ENCODE measurements at places on chromosomes 1 and 21.

GRCh38 chr1:32886004-32886827 is at the start of gene HPCA:
Gene HPCA, plus strand, starts transcription at chr1:32886491. Its CDS starts 2,408 bp downstream, at chr1:32888899.
- no peak for DNase-seq

DNA sequence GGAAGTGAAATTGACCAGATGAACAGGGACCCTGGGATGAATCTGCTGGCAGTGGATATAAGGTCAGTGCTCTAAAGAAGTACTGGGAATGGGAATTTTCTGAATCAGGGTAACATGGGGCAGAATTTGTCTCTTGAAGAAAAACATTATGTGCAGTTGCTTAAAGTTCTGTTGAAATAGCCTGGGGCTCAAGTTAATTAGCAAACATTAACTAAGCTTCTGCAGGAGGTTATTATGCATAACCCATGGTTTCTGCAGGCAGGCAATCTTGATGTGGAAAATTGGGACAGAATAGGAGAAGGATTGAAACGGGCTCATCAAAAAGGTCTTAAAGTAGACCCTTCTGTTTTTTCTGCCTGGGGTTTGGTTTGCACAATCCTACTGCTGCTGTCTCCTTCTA is 14.0 kb downstream of the GSTM5 start:
- DNase-seq = no peak

- no peak for DNase-seq
Measured at GRCh38 chr1:53685272-53686051, 53.5 kb downstream of the GLIS1 start.

GRCh38 chr1:40844079-40844478 is 18.1 kb downstream of the CITED4 start:
- no peak for DNase-seq

- DNase-seq = no peak
Measured at GRCh38 chr1:55333461-55333860, 118.3 kb upstream of the USP24 start.

GRCh38 chr1:81584398-81584797 is 216.3 kb upstream of the ADGRL2 start:
- no peak for DNase-seq

DNA sequence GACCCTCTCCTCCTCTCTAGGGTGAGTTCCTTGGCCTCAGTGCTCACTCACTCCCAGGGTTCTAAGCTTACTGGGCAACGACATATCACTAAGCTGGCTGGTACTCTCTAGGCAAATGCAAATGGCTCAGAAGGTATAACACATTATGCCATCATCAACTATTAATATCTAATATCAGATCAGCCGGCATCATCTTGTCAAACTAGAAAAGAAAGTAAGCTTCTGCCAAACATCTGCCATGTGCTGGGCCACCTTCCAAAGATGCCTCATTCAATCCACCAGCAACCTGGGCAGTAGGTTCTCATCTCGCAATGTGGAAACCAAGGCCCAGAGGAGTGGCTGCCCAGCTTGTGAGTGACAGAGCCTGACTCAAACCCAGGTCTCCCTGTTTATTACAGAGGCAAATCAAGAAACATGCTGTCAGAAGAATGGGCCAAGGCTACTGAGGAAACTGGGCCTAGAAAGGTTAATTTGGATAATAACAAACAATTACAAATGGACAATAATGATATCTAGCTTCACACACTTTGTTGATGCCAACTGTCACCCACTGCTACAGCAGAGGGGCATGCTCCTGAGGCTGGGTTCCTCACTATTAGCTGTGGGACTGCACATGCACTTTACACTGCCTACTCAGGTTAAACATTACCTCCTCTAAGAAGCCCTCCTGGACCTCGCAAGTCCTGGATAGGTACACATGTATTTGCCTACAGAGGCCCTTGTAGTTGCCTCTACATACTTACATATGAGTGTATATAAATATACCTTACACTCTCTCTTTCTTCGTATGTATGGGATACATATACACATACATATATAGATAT is 183.3 kb upstream of the JUN start:
- DNase-seq = peak; percentile 56

GRCh38 chr1:58162952-58163550 is 383.5 kb downstream of the OMA1 start:
- DNase-seq = peak; percentile 11

GRCh38 chr1:5756434-5757186 is 235.6 kb downstream of the NPHP4 start:
- DNase-seq = no peak

DNA sequence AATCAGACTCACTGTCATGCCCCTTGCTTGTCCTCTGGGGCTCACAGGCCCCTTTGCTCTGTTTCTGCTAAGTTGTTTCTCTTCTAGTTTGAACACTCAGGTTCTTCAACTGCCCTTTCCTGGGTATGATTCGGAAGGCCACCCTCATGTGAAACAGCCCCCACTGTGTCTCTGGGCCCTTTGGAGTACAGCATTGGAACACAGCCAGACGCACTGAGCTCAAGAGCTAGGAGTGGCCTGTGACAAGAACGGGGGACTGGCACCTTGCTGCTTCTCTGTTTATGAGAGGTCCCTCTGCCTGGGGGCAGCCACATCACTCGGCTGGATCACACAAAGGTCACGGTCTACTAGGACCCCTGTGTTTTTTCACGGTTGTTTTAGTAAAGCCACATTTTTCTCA is 114.4 kb upstream of the ZC3H12A start:
- no peak for DNase-seq

- no peak for DNase-seq
Measured at GRCh38 chr1:160325252-160325651, 17.8 kb downstream of the COPA start.

- DNase-seq = no peak
Measured at GRCh38 chr1:230230273-230230672, 163.2 kb downstream of the GALNT2 start.

GRCh38 chr1:111768625-111769024 is 12.9 kb downstream of the DDX20 start:
- no peak for DNase-seq

GRCh38 chr1:224448453-224449017 is 13.9 kb upstream of the WDR26 start:
- DNase-seq = no peak

GRCh38 chr21:36945496-36946138 is 20.9 kb downstream of the HLCS start:
- DNase-seq = no peak

- DNase-seq = peak; percentile 86
Measured at GRCh38 chr1:44810101-44810761, 1.9 kb downstream of the BTBD19 start.

DNA sequence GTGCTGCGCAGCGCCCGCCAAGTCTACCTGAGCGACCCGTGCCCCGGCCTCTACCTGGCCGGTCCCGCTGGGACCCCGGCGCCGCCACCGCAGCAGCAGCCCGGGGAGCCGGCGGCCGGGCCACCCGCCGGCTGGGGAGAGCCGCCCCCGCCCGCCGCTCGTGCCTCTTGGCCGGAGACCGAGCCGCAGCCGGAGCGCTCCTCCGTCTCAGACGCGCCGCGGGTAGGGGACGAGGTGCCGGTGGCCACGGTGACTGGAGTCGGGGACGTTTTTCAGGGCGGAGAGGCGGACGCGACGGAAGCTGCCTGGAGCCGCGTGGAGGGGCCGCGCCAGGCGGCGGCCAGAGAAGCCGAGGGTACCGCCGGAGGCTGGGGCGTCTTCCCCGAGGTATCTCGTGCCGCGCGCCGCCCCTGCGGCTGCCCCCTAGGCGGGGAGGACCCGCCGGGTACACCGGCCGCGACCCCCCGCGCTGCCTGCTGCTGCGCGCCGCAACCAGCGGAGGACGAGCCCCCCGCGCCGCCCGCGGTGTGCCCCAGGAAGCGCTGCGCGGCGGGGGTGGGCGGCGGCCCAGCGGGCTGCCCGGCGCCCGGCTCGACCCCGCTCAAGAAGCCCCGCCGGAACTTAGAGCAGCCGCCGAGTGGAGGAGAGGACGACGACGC is 646 bp downstream of the IER5 start:
- DNase-seq = no peak

GRCh38 chr21:27526451-27526850 is 559.6 kb upstream of the ADAMTS5 start:
- no peak for DNase-seq

- no peak for DNase-seq
Measured at GRCh38 chr1:40594187-40594531, 62.7 kb downstream of the ZNF684 start.

GRCh38 chr21:32463367-32463766 is 50.9 kb downstream of the EVA1C start:
- DNase-seq = no peak

- DNase-seq = no peak
Measured at GRCh38 chr1:164650531-164650930, 91.5 kb downstream of the PBX1 start.

DNA sequence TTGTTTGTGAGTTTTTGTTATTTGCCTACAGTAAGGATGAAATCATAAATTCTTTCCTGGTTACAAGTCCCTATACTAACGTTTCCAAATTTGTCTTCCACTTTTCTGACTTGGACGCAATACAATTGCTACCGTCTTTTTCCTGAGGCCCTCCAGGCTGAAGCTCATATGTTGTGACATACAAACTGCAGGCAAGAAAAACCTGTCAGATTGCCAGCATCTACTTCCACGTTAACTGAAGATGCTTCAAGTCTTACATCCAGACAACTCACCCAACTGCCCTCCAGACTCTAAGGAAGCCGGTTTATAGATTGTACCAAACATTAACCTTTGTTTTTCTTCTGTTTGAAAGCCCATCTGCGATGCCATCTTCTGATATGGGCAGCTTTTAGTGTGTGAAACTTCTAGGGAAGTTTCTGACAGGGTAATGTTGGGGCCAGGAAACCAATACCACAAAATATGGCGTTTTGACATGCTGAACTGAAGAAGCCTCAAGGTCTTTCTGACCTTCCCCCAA is 21.4 kb upstream of the RNF11 start:
- DNase-seq = no peak

DNA sequence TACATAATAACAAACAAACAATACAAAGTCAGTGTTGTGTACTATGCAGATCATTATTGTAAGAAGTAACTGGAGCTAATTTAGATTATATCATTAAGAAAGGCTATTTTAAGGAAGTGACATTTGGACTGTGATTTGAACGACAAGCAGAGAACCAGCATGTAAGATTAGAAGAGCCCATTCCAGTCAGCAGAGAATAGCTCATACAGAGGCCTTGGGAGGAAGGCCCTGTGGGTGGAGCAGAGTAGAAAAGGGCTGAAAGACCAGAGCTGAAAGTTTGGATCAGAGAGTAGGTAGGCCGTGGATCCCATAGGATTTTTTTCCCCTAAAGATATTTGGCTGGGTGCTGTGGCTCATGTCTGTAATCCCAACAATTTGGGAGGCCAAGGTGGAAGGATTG is 190.1 kb downstream of the OMA1 start:
- DNase-seq = no peak

DNA sequence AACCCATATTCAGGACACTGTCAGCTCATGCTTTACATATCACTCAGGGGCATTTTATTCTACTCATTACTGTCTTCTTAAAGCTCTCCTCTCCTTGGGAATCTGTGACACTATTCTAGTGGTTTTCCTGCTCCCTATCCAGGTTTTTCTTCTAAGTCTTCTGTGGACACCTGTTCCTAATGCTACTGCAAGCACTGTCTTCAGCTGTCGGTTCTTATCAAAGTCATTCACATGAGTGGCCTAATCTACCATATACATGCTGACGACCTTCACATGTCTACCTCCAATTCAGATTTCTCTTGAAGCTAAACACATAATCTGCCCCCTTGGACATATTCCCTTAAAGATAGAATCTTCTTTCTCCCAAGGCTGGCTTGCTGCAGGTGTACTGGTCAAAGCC is 39.8 kb upstream of the PRRX1 start:
- DNase-seq = no peak

GRCh38 chr1:113135460-113135859 is 62.5 kb downstream of the LRIG2 start:
- no peak for DNase-seq

- no peak for DNase-seq
Measured at GRCh38 chr1:38133756-38134155, 87.2 kb upstream of the POU3F1 start.

DNA sequence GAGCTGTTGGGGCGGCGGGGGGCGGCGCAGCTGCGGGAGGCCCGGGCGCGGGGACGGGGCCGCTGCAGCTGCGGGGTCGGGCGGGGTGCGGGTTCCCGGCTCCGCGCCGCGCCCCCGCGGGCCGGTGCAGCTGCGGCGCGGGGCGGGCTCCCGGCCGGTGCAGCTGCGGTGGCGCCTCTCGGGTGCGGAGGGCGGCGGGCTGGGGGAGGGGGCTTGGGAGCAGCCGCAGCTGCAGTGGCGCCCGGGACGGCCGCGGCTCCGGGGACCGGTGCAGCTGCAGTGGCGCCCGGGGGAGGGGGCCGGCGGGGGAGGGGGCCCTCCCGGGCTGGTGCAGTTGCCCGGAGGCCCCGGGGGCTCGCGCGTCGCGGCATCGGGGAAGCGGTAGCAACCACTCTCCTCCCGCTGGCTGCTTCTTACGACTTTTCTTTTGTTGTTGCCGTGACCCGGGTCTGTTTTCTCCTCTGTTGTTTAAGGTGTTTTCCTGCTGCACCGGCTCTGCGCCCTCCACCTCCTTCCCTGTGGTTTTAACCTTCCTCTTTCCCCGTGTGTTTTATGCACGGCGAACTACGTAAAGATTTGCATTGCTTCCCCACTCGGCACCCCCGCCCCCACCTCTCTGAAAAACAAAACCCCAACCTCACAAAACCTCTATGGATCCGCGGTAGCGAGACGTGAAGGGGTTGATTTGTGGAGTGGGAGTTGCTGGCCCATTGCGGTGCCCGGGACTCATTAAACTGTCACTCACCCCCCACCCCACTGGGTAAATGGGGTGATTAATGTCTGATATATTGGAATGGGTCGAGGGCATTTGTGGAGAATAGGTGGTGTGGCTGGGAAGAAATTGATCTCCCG is 1.7 kb upstream of the ZBTB18 start:
- DNase-seq = peak; percentile 26

GRCh38 chr1:6205849-6206519 is at the start of gene RNF207:
Gene RNF207, plus strand, starts transcription at chr1:6206119. Its CDS starts 417 bp downstream, at chr1:6206536.
- no peak for DNase-seq

GRCh38 chr1:203555076-203555475 is 61.1 kb downstream of the OPTC start:
- no peak for DNase-seq

- no peak for DNase-seq
Measured at GRCh38 chr21:41031701-41032220, 136.2 kb upstream of the BACE2 start.

GRCh38 chr1:31111290-31111951 is 45.9 kb upstream of the PUM1 start:
- no peak for DNase-seq

GRCh38 chr1:155121249-155121648 is 6.4 kb upstream of the EFNA1 start:
- no peak for DNase-seq

GRCh38 chr1:60802884-60803283 is 279.5 kb upstream of the NFIA start:
- DNase-seq = no peak

- DNase-seq = no peak
Measured at GRCh38 chr1:53992085-53992874, 25.7 kb downstream of the LDLRAD1 start.

- no peak for DNase-seq
Measured at GRCh38 chr1:44630116-44630515, 44.2 kb downstream of the TMEM53 start.
